Fibroblast of villous mesenchyme (primary cell): ENCODE measurements at places on chromosomes 12 and 14. TPM values are rescaled to one million over a fixed set of nuclear protein-coding genes. Genes with fewer than 3 reads are reported as not detected.

The GUCY2C gene
- total RNA-seq, result not detected in 2 replicates

The NRXN3 gene
- 5.5 and 7.3 TPM in 2 replicates for total RNA-seq

The HRK gene
- total RNA-seq, result under 0.01 TPM in 1 of 2 replicates, not detected in the other

- no peak for DNase-seq
These were observed 235.2 kb downstream of the ZFP36L1 start for GRCh38 chr14:68557648-68558047.

DNA sequence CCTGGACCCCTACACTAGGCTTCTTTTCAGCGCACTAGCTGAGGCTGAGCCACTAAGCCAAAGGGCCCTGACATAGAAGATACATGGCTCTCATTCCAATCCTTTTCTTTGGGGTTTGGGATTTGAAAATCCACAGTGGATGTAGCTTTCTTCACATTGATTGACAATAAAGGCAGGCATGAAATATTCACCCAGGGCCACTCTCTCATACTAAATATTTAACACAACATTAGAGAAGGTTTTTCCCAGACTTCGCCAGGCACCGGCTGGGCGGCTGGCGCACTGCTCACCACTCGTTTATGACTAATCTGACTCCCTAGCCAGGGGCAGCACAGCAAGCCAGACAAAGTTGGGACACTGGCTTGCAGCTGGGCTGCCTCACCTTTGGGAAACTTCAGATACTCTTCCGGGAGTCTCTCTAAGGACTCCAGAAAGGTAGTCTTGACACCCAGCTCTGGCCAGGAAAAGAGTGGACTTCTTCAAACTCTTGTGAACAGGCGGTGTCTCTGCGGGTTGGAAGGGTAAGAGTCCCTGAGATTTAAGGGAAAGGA, 699 bp upstream of the HOXC11 start:
- no peak for DNase-seq

- no peak for DNase-seq
These were observed 283.3 kb downstream of the RPL10L start for GRCh38 chr14:46368275-46368674.
